ENCODE measurements at places on chromosomes 7 and 10.

GRCh38 chr7:135930565-135931461 is 46.3 kb downstream of the MTPN start:
- peak; percentile 22 for DNase-seq

GRCh38 chr7:109772161-109772560 is 1202.5 kb downstream of the DNAJB9 start:
- no peak for DNase-seq

- no peak for DNase-seq
These were observed 241.5 kb downstream of the AUTS2 start for GRCh38 chr7:69839782-69840181.

GRCh38 chr10:114232561-114233176 is 6.4 kb upstream of the VWA2 start:
- no peak for DNase-seq

- DNase-seq, result no peak
These were observed 9.5 kb upstream of the SH2D4B start for GRCh38 chr10:80528185-80528700.

DNA sequence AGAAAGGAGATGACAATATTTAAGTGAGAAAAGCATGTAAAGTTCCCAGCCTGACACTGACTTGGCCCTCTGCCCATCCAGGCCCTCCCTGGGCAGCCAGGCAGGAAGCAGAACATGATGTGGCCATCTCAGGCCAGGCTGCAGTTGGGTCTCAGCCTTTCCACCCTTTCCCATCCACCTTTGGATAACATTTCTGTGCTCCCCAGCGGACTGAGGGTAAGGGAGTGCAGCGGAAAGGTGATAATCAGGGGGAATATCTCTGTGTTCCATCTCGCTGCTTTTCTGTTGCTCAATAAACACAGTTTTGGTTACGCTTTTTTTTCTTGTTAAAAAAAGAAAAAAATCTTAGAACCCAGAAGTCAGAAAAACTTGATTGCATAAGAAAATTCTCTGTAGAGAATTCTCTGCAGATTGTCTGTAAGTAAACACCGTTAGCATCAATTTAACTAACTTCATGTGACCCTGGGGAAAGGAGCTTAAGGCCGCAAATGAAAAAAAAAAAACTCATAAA is 37.2 kb upstream of the TARP start:
- DNase-seq, result no peak

DNA sequence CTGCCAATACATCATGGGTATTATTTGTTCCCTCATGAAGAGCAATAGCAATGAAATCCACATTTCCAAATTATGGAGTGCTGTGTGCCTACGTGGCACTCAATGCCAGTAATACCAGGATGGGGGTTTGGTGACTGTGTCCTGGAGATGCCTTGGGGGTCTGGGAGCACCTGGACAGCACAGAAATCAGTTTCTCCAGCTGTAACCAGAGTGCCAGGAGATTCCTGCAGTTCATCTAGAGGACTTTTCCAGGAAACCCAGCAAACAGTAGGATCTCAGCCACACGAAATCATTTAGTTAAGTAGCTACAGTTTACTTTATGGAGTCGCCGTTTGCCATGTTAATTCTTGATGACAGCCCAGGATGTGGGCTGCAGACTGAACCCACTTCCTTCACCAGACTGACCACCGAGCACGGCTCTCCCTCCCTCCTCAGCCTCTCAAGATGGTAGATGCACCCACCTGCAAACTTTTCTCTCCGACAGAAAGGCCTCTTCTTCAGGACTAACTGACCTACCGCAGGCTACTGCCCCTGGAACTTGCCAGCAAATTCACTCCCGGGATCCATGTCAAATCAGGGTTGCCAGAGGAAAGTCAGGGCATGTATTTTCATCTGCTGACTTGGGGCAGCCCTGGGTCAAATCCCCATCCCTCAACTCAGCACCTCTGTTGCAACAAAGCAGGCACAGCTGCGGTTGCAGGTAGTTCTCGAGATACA is 30.3 kb downstream of the MKI67 start:
- no peak for DNase-seq

- DNase-seq, result no peak
These were observed 453 bp upstream of the GALNT17 start for GRCh38 chr7:71131256-71132126.

DNA sequence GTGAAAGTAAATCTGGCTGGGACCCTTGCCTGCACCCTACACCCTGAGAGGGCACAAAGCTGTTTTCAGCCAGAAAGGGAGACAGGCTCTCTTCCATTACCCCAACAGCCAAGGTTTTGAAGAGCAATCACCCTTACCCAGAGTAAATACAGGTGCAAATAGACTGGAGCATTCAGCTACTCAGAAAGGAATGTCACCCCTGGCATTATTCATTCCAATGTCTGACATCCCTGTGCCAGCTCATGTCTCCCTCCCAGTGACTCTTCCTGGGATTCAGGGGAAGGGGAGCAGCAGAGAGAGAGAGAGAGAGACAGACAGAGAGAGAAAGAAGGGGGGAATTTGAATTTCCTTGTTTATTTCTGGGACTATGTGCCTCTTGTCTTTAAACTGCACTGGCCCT is 611.8 kb downstream of the SORCS3 start:
- no peak for DNase-seq

- DNase-seq, result no peak
These were observed 2.8 kb upstream of the GAL3ST4 start for GRCh38 chr7:100171087-100171681.

DNA sequence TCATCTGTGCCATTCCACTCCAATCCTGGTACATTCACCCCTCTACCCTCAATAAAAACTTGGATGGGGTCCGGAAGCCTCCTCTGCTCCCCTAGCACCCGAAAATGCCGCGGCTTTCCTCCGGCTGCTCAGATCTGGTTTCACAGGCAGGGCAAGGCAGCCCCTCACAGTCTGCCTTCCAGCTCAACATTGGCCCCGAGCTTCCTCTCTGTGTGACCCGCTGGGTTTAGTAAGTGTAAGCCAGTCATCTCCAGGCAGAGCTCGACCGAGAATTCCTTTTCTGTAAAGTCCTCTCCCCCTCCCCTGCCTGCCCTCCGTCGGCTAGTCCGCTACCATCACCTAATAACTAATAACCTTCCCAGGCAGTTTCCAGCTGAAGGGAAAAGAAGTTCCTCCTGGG is 3.4 kb downstream of the INHBA start:
- no peak for DNase-seq

- DNase-seq, result no peak
These were observed 30.3 kb downstream of the ITGB1 start for GRCh38 chr10:32927750-32928149.

- no peak for DNase-seq
These were observed 75.3 kb upstream of the AGBL3 start for GRCh38 chr7:134910968-134911367.

DNA sequence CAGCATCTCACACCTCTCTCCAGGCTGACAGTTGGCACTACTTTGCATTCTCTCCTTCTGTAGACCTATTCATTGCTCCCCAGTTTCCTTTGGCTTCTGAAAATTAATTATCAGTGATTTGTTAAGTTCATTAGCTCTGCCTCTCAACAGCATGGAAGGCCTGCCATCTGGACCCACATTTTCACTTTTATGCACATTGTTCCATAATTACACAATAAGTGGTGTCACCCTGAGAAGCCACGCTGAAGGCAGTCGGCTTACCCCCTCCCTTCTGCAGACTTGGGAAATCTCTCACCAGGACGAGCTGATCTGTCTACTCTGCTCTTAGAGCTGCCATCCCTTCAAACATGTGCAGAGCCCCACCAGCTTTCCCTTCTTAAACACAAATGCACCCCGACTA is 64.7 kb downstream of the SLIT1 start:
- DNase-seq, result no peak

DNA sequence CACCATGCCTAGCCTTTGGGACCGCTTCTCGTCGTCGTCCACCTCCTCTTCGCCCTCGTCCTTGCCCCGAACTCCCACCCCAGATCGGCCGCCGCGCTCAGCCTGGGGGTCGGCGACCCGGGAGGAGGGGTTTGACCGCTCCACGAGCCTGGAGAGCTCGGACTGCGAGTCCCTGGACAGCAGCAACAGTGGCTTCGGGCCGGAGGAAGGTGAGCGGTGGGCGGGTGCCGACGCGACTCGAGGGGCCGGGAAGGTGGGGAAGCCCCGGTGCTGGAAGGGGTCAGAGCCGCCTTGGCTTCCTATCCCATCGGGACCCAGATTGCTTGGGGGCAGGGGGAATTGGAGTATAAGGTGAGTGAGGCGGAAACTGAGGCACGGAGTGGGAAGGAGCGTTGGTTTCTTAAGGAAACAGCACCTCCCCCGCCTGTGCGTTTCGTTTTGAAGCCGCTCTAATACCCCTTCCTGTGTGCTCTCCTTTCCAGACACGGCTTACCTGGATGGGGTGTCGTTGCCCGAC is 547 bp downstream of the DDIT4 start:
- DNase-seq, result no peak

DNA sequence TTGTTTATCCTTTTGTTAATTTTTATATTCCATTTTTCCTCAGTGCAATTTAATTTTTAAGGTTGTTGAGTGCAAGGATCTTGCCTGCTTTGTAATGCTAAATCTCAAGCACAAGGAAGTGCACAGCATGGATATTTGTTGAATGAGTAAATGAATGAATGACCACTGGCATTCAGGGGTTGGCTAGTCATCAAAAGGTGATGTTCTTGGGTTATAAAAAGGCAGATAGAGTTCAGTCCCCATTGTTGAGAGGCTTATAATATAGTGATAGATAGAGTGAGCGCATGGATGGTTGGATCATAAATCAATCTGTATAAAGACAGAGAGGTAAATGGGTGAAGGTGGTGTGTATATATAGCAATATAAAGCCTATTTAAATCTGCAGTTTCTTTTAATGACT is 193.2 kb upstream of the KLF6 start:
- DNase-seq, result no peak

Measured in HAP-1 (cell line).